Upper lobe of left lung (tissue), 6 donors: ENCODE measurements at places on chromosomes 5 and 9. TPM values are rescaled to one million over a fixed set of nuclear protein-coding genes. Genes with fewer than 3 reads are reported as not detected.

GRCh38 chr5:5978501-5979376 is 399.6 kb downstream of the MED10 start:
- H3K27me3 ChIP-seq: no peaks in the 10 kb centered on the region
- H3K36me3 ChIP-seq: no peaks in the 10 kb centered on the region
- H3K4me1 ChIP-seq: peaks cover 5% of the 10 kb centered on the region
- no peak overlapping the region for H3K4me3 ChIP-seq
- DNase-seq: no peak
- no peak overlapping the region for H3K27ac ChIP-seq

DNA sequence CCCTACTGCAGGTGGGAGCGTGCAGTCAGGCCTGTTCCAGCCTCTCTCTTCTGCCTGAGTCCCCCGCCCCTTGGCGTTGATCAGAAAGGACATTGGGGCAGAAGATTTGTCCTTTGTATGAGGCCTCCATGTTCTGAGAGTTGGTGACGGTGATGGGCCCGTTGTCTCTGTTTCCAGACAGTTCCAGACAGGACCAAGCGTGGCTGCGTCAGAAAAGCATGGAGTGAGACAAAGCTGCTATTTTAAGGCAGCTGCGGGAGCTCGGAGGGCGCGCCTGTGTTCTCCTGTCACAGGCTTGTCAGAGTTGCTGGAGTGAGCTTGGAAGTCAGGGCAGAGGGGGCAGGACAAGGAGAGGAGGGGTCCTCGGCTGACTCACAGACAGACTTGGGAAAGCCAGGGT is 32.1 kb upstream of the SH3PXD2B start:
- no peaks in the 10 kb centered on the region for H3K4me1 ChIP-seq
- no peak for DNase-seq
- H3K27ac ChIP-seq: no peak overlapping the region
- no peaks in the 10 kb centered on the region for H3K36me3 ChIP-seq
- no peaks in the 10 kb centered on the region for H3K27me3 ChIP-seq

The BTNL8 gene
- total RNA-seq: 10.0 TPM

DNA sequence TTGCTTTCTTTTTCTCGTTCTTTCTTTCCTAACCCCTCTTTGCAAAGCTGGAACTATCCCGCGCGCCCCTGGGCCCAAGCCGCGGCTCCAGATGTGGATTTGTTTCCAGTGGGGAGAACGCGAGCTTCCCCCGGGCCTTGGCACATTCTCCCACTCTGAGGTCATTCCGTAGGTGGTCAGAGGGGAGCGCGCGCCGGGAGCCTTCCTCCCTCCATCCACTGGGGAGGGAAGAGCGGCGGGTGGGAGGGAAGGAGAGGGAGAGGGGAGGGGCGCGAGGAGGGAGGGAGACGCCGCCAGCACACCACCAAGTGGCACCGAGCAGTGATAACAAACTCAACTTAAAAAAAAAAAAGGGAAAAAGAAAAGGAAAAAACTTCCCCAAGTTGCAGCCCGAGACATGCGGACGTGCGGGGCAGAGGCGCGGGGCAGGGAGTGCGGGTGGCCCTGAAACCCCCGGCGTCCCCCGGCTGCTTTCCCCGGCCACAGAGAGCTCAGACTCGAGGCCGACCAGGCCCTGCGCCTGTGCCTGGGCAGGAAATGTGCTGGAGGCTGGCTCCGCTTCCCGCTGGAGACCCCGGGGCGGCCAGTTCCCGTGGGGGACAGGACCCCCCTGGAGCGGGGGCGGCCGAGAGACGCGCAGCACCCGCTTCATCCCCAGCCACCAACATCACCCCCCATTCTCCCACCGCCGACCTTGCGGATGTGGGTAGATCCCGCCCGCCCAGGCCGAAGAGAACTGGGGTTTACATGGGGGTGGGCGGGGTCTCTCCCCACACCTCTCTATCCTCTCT is 3.1 kb downstream of the IER5L start:
- no peaks in the 10 kb centered on the region for H3K27me3 ChIP-seq
- H3K4me1 ChIP-seq: peaks cover 29% of the 10 kb centered on the region
- DNase-seq: peak; percentile 90
- H3K4me3 ChIP-seq: peak overlapping the region; percentile 82
- H3K27ac ChIP-seq: peak overlapping the region; percentile 91

The SPINK4 gene
- not detected for total RNA-seq

- DNase-seq: no peak
- peaks cover 41% of the 10 kb centered on the region for H3K4me1 ChIP-seq
- H3K27ac ChIP-seq: peak overlapping the region; percentile 60
- no peaks in the 10 kb centered on the region for H3K27me3 ChIP-seq
- H3K36me3 ChIP-seq: no peaks in the 10 kb centered on the region
- H3K4me3 ChIP-seq: no peak overlapping the region
Measured at GRCh38 chr5:178240766-178241165, 8.2 kb upstream of the PHYKPL start.
